ENCODE measurements at places on chromosomes 3 and 15. TPM values are rescaled to one million over a fixed set of nuclear protein-coding genes. Genes with fewer than 3 reads are reported as not detected.
A peak's percentile ranks its signal among the peaks of the same experiment; 100 is the strongest.

- DNase-seq, result no peak
Measured at GRCh38 chr3:102124282-102124681, 275.0 kb downstream of the NFKBIZ start.

DNA sequence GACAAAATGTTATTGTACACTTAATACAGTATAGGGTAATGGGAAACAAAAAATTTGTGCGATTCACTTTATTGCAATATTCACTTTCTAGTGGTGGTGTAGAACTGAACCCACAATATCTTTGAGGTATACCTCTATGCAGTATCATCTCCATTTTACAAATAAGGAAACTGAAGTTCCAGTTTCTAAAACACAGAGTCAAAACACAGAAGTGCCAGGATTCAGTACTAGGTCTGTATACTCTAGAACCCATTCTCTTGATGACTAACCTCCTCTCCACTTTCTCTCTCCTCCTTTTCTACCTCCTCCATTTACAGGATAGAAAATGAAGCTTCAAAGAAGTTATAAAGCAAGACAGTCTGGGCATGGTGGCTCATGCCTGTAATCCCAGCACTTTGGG lies 62.2 kb downstream of the MB21D2 start:
- no peak for DNase-seq

DNA sequence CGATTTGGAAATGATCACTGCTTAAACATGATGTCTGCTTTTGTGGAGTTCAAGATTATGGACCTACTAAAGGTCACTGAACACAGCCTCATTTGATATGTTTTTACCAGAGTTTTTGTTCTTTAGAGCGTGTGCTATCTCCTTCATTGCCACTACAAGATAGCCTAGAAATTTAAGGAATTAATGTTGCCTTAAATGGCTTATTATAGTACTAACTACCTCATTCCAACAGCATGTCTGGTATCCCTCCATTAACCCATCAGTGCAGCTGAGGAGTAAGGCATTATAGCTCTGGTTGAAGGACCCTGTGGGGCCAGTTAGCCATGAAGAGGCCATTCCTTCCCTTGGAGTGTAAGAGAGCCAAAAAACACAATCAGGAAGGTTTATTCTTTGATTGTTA lies 2.3 kb upstream of the FAM43A start:
- no peak for DNase-seq

DNA sequence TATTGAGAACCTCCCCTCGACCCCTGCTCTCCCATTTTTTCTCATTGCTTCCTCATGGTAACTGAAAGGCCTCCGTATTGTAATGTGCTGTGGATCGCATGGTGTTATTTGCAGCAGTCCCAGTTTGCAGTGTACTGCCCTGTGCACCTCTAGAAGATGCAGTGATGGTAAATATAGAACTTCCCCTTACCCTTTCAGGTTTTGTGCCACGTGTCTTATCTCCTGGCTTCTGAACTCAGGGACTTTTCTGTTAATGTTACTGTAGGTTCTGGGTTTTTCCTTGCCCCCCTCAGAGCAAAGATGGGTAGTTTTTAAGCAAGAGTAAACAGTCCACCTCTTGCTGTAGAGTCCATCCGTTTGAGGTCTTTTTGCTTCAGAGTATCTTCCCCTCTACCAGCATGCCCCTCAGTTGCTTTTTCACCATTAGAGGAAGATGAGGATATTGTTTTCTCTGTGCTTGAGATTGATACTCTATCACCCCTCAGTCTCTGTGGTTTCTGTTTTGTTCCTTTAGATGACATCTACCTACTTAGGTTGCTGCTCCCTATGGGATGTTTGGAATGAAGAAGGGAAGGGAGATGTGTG lies 22.4 kb downstream of the CHD2 start:
- no peak for DNase-seq

GRCh38 chr3:23612296-23612891 lies 193.4 kb upstream of the UBE2E1 start:
- peak; percentile 46 for DNase-seq

- DNase-seq, result no peak
Measured at GRCh38 chr3:133137042-133137996, 99.1 kb downstream of the TMEM108 start.

GRCh38 chr3:182136008-182136910 lies 424.5 kb downstream of the SOX2 start:
- no peak for DNase-seq

DNA sequence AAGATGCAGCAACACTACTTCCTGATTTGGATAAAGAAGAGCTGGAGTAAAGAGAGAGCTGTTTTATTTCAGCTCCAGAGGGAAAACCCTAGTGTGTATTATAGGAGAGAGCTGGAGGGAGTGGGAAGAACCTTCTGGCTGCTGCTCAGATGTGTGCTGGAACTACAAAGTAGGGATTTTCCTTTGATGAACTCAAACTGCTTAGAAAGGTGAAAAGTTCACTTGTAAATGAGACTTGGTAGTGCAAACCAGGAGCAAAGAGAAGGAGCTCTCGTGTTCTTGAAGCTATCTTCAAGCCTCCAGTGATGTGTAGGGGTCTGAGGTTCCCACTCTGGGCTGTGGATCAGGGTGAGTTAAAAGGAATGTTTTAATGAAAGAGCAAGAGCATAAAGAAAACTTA lies 110.4 kb downstream of the EDEM1 start:
- no peak for DNase-seq

- DNase-seq, result no peak
Measured at GRCh38 chr3:133754455-133754854, 8.3 kb downstream of the TF start.

DNA sequence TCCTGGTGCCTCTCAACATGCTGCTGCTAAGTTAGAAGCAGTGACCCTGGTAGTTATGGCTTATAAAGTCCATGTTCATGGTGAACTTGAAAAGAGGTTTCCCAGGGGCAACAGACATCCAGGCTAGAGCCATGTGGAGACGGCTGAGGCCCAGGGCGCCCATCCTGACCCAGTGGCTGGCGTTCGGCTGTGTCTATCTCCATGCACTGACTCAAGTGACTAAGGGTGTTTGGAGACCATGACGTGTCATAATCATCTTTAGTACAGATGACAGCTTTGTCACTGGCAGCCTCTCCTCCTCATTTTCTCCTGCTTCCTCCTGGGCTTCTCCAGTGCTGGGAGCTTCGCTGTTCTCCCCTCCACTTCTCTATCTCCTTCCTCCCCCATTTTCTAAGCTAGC lies 287.4 kb upstream of the LYSMD4 start:
- DNase-seq, result no peak

GRCh38 chr3:138470687-138471086 lies 36.3 kb downstream of the ESYT3 start:
- no peak for DNase-seq

GRCh38 chr3:46711760-46712159 lies 5.9 kb downstream of the PRSS50 start:
- DNase-seq, result no peak

- peak; percentile 68 for DNase-seq
Measured at GRCh38 chr15:57320631-57321220, 55.6 kb upstream of the CGNL1 start.

- DNase-seq, result no peak
Measured at GRCh38 chr3:12910356-12911099, 69.2 kb upstream of the RPL32 start.

GRCh38 chr15:79315623-79316328 lies 4.9 kb downstream of the TMED3 start:
- DNase-seq, result peak; percentile 53

The COL6A5 gene
- not detected for total RNA-seq

The FBXW12 gene
- not detected for total RNA-seq

The LMAN1L gene
- total RNA-seq, result 20.6 TPM

The SETD2 gene
- 23.8 TPM for total RNA-seq

The GRAMD1C gene
- 1.1 TPM for total RNA-seq

The USP19 gene
- 55.5 TPM for total RNA-seq

Data from Right ventricle myocardium superior (tissue), 1 donor.